Mesothelial cell of epicardium (in vitro differentiated cells): ENCODE measurements at places on chromosomes 1 and 21. TPM values are rescaled to one million over a fixed set of nuclear protein-coding genes. Genes with fewer than 3 reads are reported as not detected.

Gene LIN28A
- total RNA-seq = 0.09 TPM in 1 of 3 replicates, not detected in the others

Gene RSPO1
- total RNA-seq = 0.20 to 0.51 TPM (median 0.43 TPM) in 3 replicates

- no peaks in the 10 kb centered on the region for H3K36me3 ChIP-seq
- DNase-seq = no peak
- no peak overlapping the region for H3K27ac ChIP-seq
- H3K4me3 ChIP-seq = no peak overlapping the region
Measured at GRCh38 chr1:38815903-38816627, 43.5 kb downstream of the RRAGC start.

DNA sequence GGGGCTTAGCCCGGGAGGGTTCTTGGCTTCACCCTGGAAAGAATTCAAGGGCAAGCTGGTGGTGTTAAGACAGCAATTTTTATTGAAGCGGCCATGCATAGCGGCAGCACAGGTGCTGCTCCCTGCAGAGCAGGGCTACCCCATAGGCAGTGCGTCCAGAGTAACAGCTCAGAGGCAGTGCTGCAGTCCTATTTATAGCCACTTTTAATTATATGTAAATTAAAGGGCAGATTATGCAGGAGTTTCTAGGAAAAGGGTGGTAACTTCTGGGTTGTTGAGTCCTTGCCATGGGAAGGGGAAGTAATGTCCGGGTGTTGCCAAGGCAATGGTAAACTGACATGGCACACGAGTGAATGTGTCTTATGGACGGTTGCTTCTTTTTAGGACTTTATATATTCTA, 57.0 kb downstream of the VPS26C start:
- no peak for DNase-seq
- H3K27ac ChIP-seq = no peak overlapping the region
- H3K36me3 ChIP-seq = peaks cover 9% of the 10 kb centered on the region
- H3K4me3 ChIP-seq = no peak overlapping the region
- no peaks in the 10 kb centered on the region for H3K4me1 ChIP-seq
- no peaks in the 10 kb centered on the region for H3K27me3 ChIP-seq

DNA sequence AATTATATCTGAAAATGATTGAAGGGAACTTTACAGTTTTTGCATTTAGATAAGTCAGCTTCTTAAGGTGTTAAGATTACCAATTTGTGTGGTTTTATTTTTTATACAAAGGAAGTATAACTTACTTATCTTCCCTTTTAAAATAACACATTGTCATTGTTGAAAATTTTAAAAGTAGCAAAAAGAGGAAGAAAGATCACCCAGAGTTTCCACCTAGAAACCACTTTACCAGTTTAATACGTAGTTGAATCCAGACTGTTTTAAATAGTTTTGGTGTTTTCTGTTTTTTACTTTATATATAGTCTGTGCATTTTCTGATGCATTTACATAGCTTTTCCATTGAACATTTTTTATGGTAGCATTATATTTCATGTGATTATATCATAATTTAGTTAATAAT, 6.1 kb downstream of the CCDC18 start:
- H3K4me3 ChIP-seq = no peak overlapping the region
- H3K27me3 ChIP-seq = no peaks in the 10 kb centered on the region
- H3K4me1 ChIP-seq = no peaks in the 10 kb centered on the region
- H3K36me3 ChIP-seq = peaks cover 2% of the 10 kb centered on the region
- no peak for DNase-seq
